Mesenteric fat pad (tissue), 1 donor: ENCODE measurements at places on chromosomes 11 and 22. TPM values are rescaled to one million over a fixed set of nuclear protein-coding genes. Genes with fewer than 3 reads are reported as not detected.

The OR56A1 gene
- 0.03 TPM for total RNA-seq

- no peak for DNase-seq
Observed at GRCh38 chr22:41308544-41308947, 7.2 kb downstream of the ZC3H7B start.

DNA sequence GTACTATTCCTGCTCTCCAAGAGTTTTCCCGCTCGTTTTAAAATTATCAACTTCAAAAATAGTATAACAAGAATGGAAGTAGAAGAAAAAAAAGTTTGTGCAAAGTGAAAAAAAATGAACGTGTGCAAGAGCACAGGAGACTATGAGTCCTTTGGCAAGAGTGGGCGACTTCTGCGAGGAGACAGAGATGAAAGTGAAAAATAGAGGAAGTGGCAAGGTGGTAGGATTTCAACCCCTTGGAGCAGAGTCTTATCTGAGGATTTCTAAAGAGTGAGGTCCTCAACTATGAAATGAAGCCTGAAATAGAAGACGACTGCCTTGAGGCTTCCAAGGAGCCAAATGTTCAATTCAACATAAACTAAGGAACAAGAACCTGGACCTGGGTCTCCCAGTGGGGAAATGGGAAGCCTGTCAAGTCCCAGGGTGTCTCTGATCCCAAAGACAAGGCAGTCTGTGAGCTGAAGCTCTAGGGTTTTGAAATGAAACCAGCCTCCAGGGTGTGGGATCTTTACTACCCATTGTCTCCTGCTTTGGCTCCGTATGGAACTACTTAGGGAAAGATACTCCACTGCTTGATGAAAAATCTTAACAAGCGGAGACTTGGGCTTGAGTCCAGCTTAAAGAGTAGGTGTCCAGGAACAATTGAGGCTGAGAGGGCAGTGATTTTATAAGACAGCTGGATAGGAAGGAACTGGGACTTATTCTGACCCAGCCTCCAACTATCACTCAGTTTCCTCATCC is 4.8 kb downstream of the P4HA3 start:
- DNase-seq = no peak

GRCh38 chr11:86891036-86891435 is 64.2 kb downstream of the FZD4 start:
- no peak for DNase-seq

The KRTAP5-8 gene
- not detected for total RNA-seq

The MRGPRE gene
- not detected for total RNA-seq

GRCh38 chr11:119721129-119722120 is 7.6 kb downstream of the NECTIN1 start:
- no peak for DNase-seq

- no peak for DNase-seq
Observed at GRCh38 chr11:13861411-13861810, 101.1 kb upstream of the SPON1 start.

The GDPD4 gene
- not detected for total RNA-seq

GRCh38 chr22:27247701-27248434 is 553.7 kb downstream of the MN1 start:
- no peak for DNase-seq

DNA sequence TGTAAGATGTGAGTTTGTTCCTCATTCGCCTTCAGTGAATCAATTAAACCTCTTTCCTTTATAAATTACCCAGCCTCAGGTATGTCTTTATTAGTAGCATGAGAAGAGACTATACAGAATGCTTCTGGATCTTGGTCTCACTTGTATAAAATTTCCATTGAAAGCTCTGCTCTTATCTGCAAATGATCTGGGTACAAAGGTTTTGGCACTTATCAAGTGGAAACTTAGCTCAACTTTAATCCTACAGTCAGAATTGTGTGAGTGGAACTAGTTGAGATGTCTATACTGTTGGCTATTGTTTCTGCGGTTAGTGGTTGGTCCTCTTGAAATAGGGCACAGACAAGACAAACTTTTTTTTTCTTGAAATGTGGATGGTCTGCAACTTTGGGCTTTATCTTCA is 71.2 kb upstream of the CHORDC1 start:
- no peak for DNase-seq
